ENCODE measurements at places on chromosomes 11 and 22.

DNA sequence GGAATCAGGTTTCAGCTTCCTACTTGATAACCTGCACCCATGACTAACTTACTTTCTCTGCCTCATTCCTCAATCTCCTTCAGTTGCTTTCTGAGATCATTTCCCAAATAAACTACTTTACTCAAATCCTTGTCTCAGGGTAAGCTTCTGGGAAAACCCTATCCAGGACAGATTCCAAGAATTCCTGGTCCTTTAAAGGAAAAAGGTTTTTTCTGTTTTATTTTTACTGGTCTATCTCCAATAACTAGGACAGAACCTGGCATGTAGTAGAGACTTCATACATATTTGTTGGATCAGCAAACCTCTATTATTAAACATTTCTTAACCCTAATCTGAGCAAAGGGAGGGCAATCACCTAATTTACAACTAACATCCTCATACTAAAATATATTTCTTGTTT is 910.5 kb upstream of the CHORDC1 start:
- DNase-seq, result no peak

GRCh38 chr11:46522682-46523281 is 71.0 kb downstream of the AMBRA1 start:
- DNase-seq, result no peak

DNA sequence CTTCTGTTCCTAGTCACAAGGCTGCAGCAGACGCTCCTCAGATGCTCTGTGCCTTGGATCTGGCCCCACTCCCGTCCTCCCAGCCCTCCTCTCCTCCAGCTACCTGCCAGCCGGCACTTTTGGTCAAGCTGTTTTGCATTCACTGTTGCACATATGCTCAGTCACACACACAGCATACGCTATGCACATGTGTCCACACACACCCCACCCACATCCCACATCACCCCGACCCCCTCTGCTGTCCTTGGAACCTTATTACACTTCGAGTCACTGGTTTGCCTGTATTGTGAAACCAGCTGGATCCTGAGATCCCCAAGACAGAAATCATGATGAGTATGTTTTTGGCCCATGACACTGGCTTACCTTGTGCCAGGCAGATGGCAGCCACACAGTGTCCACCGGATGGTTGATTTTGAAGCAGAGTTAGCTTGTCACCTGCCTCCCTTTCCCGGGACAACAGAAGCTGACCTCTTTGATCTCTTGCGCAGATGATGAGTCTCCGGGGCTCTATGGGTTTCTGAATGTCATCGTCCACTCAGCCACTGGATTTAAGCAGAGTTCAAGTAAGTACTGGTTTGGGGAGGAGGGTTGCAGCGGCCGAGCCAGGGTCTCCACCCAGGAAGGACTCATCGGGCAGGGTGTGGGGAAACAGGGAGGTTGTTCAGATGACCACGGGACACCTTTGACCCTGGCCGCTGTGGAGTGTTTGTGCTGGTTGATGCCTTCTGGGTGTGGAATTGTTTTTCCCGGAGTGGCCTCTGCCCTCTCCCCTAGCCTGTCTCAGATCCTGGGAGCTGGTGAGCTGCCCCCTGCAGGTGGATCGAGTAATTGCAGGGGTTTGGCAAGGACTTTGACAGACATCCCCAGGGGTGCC is 109.8 kb downstream of the BCR start:
- DNase-seq, result peak; percentile 41

GRCh38 chr11:299081-299891 is at the start of gene IFITM5:
Gene IFITM5, minus strand, starts transcription at chr11:299526. Its CDS starts 36 bp downstream, at chr11:299490.
- no peak for DNase-seq

GRCh38 chr11:45881708-45882368 is 3.6 kb upstream of the MAPK8IP1 start:
- no peak for DNase-seq

DNA sequence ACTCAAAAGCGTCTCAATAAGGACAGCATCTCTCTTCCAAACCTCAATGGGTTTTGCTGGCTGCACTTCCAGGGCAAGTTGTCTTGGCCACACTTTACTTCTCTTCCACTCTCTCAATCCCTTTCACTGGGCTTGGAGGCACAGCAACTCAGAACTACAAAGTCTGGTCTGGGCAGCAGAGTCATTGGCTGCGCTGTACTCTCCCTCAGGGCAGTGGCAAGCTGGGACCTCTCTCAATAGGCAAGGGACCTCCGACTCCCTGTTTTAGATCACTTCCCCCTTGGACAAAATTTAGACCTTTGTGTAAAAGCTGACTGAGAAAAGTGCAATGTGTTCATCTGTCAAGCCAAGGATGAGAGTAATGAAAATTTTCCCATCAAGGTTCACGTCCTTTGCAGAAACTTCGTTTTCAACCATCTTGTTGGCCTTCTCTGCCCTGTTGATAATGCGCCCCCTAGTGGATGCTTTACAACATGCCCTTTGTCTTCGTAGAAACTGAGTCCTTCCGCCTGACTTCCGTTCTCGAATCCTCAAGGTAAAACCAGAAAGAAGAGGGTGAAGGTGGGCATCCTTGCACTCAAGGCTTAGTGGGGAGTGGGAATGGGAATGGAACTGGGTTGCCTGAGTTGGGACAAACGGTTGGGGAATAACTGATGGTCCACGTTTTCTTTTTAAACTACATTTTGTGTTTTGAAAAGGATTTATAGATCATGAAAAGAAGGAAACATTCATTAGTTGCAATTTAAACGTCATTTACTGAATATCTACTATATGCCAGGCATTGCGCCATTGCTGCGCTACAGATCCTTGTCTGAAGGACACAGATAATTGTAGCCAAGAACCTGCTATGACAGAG is 99.1 kb downstream of the CD44 start:
- DNase-seq, result peak; percentile 25

DNA sequence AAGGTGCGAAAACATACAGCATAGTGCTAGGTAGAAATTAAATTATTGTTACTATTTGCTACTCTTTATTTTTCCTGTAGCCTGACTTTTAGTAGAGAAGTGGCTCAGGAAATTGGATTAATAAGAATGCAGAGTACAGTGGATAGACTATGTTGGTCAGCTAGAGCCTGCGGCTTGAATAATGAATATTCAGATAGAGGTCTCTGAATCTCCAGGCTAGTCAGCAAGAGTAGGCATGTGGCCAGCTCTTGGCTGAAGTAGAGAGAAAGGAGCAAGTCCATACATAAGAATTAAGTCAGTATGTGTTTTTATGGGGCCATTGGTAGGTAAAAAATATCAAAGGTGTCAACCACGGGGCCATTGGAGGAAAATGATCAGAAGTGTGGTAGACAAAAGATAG is 413.5 kb downstream of the NELL1 start:
- DNase-seq, result no peak

DNA sequence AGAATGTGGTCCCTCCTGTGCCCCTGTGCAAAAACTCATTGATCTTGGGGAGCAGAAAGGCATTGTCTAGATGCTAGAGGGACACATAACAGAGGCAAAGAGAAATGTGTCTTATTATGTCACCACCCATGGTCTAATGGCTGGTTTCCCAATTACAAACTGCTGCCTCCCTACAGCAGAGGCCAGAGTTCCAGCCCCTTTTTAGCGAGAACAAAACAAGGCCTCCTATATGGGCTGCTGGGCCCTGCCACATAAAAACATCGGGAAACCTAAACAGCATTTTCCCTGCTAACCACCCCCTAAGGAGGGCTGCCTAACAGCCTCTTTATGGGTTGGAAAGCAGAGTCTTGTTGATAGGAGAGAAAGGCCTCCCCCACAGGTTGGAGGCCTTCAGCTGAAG is 75.2 kb upstream of the CRTAM start:
- DNase-seq, result no peak

DNA sequence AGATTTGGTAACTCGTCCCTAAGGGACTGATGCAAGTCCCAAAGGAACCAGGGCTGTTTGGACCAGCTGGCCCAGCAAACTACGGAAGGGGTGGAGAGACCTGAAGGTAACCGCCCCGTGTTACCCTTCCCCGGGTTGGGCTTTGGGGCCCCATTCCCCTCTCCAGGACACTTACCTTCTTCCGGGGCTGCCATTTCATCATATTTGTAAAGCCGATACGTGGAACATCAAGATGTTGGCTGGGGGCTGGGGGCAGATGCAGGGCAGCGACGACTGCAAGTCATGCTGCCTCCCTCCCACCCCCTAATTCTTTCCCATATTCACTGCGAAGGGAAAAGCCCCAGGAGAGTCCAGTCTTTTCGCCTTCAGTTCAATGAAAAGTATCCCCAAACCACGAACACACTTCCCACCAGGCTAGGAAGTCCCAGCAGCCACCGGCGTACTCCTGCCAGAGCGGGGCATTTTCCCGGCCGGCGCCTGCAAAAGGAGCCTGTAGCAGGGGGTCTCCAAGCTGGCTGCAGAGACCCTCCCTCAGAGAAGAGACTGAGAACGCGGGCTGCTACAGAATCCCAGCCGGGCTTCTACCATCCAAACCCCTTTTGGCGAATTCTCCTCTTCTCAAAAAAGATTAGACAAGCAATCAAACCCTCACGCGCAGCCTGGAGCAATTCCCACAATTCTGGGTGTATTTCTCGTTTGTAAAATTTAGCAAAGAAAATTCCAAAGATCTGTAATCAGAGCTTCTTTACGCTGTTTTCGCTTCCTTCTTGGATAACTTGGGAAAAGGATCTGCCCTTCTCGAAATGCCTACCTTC is 236.7 kb downstream of the TTC28 start:
- DNase-seq, result no peak

- DNase-seq, result no peak
Observed at GRCh38 chr11:11253497-11253896, 99.6 kb downstream of the CSNK2A3 start.

DNA sequence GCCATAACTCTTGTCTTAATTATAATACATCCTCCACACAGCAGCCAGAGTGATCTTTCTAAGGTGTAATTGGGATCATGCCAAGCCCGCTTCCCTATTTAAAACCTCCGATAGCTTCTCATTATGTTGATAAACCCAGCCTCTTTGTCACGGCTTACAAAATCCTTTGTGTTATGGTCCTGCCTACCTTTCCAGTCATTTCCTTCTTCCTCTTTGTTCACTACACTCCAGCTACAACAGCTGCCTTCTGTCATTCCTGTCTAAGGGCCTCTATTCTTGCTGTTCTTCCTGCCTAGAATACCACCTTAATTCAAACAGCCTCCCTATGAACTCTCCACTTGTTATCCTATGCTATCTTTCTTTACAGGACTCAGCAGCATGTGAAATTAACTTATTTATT is 70.6 kb upstream of the CAPRIN1 start:
- no peak for DNase-seq

GRCh38 chr11:75576499-75576918 is 14.5 kb downstream of the SERPINH1 start:
- no peak for DNase-seq

DNA sequence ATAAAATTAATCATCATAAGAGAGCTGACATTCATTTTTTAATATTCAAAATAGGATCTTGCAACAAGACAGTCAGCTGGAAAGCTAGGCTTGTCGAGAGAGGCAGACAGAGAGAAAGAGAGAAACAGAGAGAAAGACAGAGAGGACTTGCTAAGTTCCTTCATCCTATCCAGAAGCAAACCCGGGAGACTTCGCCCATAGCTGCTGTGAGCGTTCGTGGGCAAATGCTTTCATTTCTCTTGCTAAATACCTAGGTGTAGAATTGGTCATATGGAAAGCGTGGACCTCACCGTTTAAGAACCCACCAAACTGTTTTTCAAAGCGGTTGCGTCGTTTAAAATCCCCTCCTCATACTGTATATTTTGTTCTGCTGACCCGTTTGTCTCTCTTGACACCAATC is 25.3 kb upstream of the KRTAP5-6 start:
- DNase-seq, result no peak

DNA sequence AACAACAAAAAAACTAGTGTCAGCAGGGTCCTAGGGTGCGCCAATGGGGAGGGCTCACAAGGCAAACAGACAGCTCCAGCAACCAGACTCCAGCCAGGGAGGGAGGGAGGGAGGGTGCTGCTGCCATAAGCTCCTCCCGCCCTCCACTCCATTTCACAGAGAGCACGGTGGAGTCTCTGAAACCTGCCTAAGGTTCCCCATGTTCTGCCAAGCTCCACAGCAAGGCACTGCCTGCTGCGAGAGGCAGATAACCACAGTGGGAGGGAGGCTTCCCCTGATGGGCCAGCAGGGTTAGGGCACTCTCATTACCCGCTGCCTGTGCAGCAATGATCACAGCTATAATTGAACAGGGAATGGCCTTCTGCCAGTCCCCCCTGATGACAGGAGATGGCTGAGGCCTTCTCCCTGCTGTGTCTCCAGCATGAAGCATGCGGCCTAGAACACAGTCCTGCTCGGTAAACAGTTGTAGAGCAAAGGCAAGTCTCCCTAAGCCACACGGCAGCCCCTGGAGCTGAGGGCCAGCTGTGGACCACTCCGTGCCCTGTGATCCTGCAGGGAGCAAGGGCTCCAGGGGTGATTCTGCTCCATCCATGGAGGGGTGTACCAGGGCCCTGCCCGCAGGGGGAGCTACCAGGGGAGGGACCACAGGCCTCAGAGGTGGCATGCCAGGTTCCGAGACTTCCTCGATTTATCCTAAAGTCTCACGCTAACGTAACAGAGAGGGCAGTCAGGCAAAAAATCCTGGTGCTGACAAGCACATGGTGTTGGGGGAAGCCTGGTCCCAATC is 42.9 kb downstream of the PC start:
- DNase-seq, result no peak

DNA sequence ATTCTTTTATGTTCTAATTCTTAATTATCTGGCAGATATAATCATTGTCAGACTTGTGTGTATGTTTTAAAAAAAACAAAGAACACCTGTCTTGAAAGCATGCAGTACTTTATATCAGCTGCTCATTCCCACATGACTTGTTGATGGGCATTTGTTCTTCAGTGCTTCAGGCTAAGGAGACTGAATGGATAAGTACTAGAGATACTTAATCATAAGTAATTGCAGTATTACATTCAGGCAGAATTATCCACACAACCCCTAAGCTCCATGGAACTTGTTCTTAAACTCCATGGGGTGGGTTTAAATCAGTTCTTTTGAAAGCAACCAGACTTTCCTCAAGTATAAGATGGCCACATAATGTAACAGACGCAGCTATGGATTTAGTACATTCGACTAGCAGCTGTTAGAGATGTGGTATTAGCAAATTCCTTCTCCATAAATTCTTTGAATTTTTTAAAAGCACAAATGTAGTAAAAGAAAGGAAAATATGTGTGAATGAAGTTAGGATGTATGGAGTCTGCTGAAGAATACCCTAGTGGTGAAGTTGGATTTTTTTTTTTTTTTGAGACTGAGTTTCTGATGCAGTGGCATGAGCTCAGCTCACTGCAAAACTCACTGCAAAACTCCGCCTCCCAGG is 3.0 kb downstream of the JAM3 start:
- no peak for DNase-seq

GRCh38 chr11:64234647-64235379 is 429 bp downstream of the VEGFB start:
- peak; percentile 34 for DNase-seq

GRCh38 chr22:48251629-48252028 is 1489.2 kb downstream of the TBC1D22A start:
- DNase-seq, result no peak

- no peak for DNase-seq
Observed at GRCh38 chr11:129658526-129658867, 157.2 kb upstream of the TMEM45B start.

GRCh38 chr22:46970411-46971098 is 208.1 kb downstream of the TBC1D22A start:
- DNase-seq, result no peak

- DNase-seq, result no peak
Observed at GRCh38 chr22:20022978-20023613, 2.2 kb downstream of the TANGO2 start.

GRCh38 chr11:108880510-108880909 is 215.6 kb downstream of the DDX10 start:
- DNase-seq, result no peak

GRCh38 chr11:20493340-20493739 is 105.8 kb downstream of the PRMT3 start:
- DNase-seq, result no peak

GRCh38 chr22:27684901-27685300 is 116.7 kb downstream of the MN1 start:
- DNase-seq, result no peak

All from T follicular helper cell (primary cell).